ENCODE measurements at places on chromosomes 1 and 21.
A peak's percentile ranks its signal among the peaks of the same experiment; 100 is the strongest.

- no peak for DNase-seq
These were observed 412.1 kb downstream of the DPYD start for GRCh38 chr1:97508653-97509218.

DNA sequence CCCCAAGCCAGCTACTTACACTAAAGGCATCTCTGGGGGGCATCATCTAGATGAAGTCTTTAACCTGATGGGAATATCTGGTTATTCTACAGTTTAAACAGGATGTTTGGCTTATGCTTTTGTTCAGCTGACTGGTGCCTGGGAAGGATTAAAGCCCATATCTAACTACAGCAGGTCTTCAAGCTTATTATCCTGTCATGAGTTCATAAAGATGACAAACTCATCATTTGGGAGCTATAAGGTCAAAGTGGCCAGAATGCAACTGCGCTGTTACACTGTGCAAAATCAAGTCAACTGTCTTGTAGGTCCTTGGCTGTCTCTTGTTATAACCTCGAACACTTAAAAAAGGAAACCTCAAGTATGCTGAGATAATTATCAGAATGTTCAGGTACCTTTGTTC lies 18.6 kb upstream of the MOB3C start:
- no peak for DNase-seq

- no peak for DNase-seq
These were observed 3.1 kb downstream of the BTG2 start for GRCh38 chr1:203308328-203308922.

DNA sequence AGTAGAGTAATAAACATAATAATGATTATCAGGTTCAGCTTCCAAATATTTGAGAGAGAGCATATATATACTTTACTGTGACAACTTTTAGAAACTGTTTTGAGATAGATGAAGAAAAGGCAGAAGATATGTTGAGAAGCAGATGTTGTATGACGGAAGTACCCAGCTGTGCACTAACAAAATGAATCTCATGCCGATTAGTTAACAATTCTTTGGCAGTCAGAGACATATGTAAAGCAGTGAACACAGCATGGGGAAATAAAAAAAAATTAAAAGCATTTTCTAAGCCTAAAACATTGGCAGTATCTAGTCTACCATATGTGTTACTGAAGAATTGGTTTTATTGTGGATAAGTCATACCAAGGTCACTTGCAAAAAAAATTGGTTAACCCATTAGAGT lies 51.8 kb downstream of the MAGI3 start:
- DNase-seq: no peak

DNA sequence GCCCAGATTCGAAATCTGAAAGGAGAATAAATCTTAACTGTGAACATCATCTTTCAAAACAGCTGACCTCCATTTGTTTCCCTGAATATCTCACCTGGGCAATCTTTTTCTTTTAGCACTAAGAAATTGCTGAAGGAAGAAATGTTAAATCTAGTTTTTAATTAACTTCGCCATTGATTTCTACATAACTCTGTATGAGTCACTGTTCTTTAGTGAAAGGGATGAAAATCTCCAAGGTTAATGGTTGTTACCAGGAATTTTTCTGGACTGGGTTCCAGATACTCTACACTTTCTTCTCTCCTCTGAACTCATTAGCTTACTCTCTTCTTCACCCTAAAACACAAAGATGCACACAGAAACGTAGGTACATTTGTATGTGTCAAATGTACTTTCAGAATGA lies 235.7 kb downstream of the BACH1 start:
- no peak for DNase-seq

DNA sequence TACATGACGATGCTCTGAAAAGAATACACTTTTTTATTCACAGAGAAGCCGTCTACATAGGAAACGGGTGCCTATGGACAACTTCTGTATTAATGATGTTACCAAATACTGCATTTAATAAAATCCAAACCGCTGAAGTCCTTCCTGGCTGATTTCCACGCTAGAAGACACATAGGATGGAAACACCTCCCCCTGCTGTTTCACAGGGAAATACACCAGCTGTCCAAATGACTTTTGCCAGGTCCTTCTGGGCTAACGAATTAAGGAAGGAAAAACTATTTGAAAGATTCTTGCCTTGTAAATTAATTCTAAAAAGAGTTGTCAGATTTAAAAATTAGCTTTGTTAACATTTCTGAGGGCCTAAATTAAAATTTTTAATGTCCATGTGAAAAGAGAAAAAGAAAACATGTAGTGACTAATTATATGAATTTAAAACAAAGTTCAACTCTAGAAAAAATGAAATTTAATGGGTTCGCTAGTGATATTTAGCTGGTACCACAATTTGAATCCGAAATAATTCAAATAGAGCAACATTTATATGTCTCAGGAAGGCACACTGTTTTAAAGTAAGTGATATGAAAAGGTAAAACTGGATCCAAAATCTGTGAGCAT lies 146.0 kb downstream of the RERE start:
- peak; percentile 88 for DNase-seq

DNA sequence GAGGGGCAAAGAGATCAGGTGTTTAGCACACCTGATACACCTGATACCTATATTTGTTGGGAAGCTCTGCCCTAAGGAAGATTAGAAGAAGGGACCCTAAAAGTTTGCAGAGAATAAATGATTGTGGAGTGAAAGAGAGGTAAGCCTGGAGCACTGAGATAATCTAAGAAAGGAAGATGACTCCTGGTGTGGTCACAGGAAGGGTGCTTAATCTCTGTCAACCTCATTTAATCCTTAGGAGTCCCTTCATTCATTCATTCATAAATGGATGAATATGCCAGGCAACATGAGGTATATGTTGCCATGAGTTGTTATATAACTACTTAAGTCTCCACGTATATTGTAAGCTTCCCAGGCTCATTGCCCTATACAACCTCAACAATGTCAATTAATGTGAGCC lies 16.2 kb upstream of the MNDA start:
- no peak for DNase-seq

Measured in dermis blood vessel endothelial cell (primary cell).